ENCODE measurements at places on chromosomes 6 and 20. TPM values are rescaled to one million over a fixed set of nuclear protein-coding genes. Genes with fewer than 3 reads are reported as not detected.

- no peak for ATAC-seq
Measured at GRCh38 chr20:16400234-16400633, 173.0 kb downstream of the KIF16B start.

GRCh38 chr6:128414943-128415342 is 105.5 kb downstream of the PTPRK start:
- ATAC-seq: no peak

GRCh38 chr20:23085436-23086055 is 578 bp downstream of the CD93 start:
- ATAC-seq: no peak

GRCh38 chr6:17410281-17410680 is 16.9 kb downstream of the CAP2 start:
- ATAC-seq: no peak

- peak; percentile 97 for ATAC-seq
Measured at GRCh38 chr6:16064671-16065072, 64.2 kb upstream of the MYLIP start.

GRCh38 chr20:15895126-15895525 is 678.1 kb downstream of the KIF16B start:
- no peak for ATAC-seq

The PRKN gene
- total RNA-seq: 3.7 TPM

The KIZ gene
- 27.4 TPM for total RNA-seq

The EDN3 gene
- total RNA-seq: 0.24 TPM

The ERVFRD-1 gene
- 0.96 TPM for total RNA-seq
